H7 (cell line): ENCODE measurements at places on chromosomes 6 and 20.
A peak's percentile ranks its signal among the peaks of the same experiment; 100 is the strongest.

DNA sequence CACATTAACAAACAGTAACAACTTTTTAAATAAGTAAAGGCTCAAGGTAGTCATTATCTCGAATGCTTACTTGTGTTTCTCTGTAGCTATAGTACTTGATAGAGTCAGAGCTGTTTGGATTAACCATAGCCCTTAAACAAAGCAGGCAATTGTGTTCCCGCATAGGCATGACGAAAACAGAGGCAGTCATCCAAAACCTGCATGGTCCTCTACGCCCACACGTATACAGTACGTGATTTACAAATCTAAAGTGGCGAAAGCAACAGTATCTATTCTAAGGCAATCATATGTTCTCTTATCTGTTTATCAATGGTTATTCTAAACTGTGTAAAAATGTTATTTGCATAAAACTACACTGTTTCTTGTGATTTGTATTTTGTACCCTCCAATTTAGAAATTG lies 31.8 kb downstream of the HFE start:
- no peak for DNase-seq

DNA sequence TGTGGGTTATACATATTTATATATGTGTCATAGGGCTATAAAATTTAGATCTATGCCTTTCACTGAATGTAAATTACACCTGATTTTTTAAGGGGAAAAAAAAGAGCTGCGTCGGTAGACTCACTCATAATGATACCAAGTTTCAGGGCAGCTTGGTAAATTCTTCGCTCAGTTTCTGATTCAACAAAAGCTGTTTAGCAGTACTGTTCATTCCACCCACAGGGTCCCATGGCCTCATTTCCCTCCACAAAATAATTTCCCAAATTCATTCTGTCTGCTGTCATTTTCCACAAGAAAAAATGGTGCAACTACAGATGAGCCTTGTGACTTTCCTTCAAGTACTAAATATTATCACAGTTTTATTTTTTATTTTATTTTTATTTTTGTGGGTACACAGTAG lies 63.7 kb downstream of the PAK5 start:
- no peak for DNase-seq

DNA sequence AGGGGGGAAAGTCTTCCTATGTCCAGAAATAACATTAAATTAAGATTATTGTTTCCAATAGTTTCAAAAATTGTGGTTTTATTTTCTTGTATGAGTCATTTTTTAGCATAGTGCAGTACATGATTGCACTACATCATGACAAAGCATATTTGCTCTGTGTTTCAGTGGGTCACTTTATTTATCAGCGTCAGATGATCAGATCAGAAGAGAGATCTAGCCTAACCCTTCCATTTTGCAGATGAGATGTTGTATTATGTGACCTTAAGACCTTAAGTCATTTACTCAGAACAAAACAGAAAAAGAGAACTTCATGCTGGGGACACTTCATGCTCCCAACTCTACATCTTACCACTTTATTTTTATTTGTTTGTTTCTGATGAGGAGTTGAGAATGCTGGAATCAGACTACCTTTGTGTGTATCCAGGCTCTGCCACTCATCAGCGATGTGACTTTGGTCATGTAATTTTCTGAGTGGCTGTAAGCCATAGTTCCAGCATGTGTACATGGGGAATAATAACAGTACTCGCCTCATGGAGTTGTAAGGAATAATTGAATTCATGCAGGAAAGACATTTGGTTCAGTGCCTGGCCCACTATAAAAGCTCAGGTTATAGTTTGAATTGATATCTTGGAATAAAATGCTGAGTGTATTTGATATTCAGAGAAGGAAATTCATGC lies 13.5 kb downstream of the EYA4 start:
- DNase-seq = no peak

- DNase-seq = no peak
Observed at GRCh38 chr6:85077098-85077497, 312.7 kb upstream of the TBX18 start.

GRCh38 chr6:128723667-128724066 lies 159.3 kb upstream of the LAMA2 start:
- no peak for DNase-seq

DNA sequence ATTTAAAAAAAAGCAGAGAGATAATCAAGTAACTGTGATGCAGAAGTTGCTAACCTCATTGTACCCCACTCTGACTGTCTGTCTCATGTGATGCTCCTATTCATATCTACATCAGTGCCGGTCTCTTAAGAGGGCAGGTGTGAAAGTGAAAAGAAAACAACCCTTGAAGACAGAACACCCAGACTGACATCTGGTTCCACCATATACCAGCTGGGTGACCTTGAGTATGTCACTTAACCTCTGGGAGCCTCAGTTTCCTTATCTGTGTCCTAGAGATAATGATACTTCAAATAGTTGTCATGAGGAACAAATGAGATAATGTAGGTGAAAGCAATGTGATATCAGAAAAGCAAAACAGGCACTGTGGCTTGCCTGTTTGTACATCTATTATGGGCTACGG lies 426.8 kb upstream of the SOX4 start:
- DNase-seq = no peak

DNA sequence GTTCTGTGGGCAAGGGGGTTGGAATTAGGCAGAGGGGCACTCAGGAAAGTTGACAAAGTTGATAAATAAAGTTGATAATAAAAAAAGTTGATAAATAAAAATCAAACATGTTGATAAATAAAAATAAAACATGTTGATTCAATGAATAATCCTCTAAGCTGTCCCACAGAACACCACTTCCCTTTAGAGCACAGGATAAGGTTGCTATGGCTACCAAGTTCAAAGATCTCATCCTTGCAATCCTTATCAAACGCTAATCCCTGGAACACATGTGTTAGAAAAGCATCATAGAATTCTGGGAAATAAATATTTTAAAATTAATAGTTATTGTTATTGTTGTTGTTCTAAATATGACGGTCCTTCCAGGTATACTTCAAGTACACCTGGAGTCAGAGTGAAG lies 33.9 kb downstream of the MBOAT1 start:
- no peak for DNase-seq

DNA sequence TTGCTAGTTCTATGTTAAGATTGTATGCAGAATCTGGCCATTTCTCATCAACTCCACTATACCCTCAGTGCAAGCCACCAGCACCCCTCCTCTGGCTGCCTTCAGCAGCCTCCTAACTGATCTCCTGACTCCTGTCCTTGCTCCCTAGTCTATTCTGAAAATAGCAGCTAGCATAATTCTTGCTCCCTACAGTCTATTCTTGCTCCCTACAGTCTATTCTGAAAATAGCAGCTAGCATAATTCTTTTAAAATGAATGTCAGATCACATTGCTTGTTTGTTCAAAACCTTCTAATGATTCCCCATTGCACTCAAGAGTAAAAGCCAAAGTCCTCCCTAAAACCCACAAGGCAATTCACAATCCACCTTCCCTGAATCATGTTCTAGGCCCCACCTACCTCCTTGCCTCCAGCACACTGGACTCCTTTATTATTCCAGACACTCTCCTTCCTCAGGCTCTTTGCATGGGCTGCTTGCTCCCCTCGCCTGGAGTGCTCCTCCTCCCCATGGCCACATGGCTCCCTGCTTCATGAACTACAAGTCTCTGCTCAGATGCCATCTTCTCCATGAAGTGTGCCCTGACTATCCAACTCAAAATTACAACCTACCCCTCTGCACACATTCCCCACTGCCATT lies 164.2 kb upstream of the TNFAIP3 start:
- no peak for DNase-seq

GRCh38 chr20:62953839-62954703 lies 1.6 kb downstream of the SLC17A9 start:
- DNase-seq = peak; percentile 89

- peak; percentile 67 for DNase-seq
Observed at GRCh38 chr6:168638468-168639271, 197.7 kb downstream of the SMOC2 start.

- no peak for DNase-seq
Observed at GRCh38 chr20:62428002-62428372, 648 bp upstream of the RBBP8NL start.

GRCh38 chr20:10806539-10806938 lies 132.7 kb upstream of the JAG1 start:
- DNase-seq = no peak
